ENCODE measurements at places on chromosomes 11 and 22. TPM values are rescaled to one million over a fixed set of nuclear protein-coding genes. Genes with fewer than 3 reads are reported as not detected.

PPFIA1 gene
- total RNA-seq = 31.9 TPM

TRIM6 gene
- 26.7 TPM for total RNA-seq

LDHAL6A gene
- total RNA-seq = not detected

FUT4 gene
- total RNA-seq = 14.1 TPM

PKNOX2 gene
- 3.1 TPM for total RNA-seq

SOX10 gene
- total RNA-seq = not detected

DNAJB13 gene
- not detected for total RNA-seq

LRP4 gene
- total RNA-seq = 0.43 TPM

GAS2 gene
- 1.5 TPM for total RNA-seq

TMPRSS13 gene
- 1.3 TPM for total RNA-seq

POU2AF3 gene
- not detected for total RNA-seq

RBFOX2 gene
- 229 TPM for total RNA-seq

CHADL gene
- total RNA-seq = 1.2 TPM

ANGPTL5 gene
- not detected for total RNA-seq

HTR3A gene
- not detected for total RNA-seq

PATE2 gene
- total RNA-seq = not detected

KCNA4 gene
- total RNA-seq = not detected

APOC3 gene
- not detected for total RNA-seq

CNTF gene
- total RNA-seq = 2.5 TPM

MMP1 gene
- 0.43 TPM for total RNA-seq

RCOR2 gene
- total RNA-seq = 4.3 TPM

FBXO3 gene
- 145 TPM for total RNA-seq

CD248 gene
- total RNA-seq = 73.0 TPM

PLEKHB1 gene
- 1.2 TPM for total RNA-seq

TRIM49 gene
- total RNA-seq = not detected

POU2F3 gene
- total RNA-seq = 0.22 TPM

GPHA2 gene
- not detected for total RNA-seq

DDTL gene
- total RNA-seq = 9.8 TPM
